ENCODE measurements at places on chromosomes 12 and 14.
A peak's percentile ranks its signal among the peaks of the same experiment; 100 is the strongest.

DNA sequence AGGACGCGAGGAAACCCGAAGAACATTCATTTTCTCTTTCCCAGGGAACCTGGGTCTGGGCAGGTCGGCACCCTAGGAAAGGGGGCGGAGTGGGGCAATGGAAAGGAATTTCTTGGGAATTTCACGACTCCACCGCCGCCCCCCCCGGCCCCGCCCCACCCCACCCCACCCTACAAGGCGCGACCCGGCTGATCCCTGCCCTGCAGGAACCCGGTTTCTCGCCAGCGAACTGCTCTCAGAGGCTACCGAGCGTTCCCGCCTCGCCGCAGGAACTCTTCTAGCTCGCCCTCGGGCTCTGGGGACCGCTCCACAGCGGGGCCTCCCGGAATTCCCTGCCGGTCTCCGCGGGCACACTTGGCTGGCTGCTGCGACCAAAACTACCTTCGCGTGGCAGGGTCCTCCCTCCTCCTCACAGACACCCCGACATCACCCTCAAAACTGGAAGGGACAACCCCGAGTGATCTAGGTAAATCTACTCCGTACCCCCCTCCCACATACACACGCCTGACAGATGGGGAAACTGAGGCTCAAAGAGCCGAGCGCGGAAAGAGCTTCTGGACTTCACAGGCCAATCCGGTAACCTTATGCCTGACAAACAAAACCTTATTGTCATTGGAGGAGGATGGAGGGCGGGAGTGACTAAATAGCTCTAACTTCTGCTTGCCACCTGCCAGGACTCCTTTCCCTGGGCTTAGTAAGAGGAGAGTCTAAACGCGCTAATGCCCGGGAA is 785 bp upstream of the ACTN1 start:
- DNase-seq = no peak

DNA sequence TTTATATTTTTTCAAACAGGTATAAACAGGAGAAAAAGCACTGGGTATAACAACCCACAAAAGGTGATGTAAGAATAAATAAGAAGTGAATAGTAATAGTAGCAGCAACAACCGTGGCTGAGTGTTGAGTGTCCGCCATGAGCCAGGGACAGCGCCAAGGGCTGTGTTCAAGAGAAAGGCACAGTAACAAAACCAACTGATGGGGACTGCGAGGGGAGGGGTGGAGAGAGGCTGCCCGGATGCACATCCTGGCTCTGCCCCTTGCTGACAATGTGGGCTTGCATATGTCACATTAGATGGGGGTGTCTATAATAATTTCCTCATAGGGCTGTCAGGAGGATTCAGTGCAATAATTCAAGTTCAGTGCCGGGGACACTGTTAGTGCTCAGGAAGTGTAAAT is 912.4 kb downstream of the VRK1 start:
- peak; percentile 41 for DNase-seq

DNA sequence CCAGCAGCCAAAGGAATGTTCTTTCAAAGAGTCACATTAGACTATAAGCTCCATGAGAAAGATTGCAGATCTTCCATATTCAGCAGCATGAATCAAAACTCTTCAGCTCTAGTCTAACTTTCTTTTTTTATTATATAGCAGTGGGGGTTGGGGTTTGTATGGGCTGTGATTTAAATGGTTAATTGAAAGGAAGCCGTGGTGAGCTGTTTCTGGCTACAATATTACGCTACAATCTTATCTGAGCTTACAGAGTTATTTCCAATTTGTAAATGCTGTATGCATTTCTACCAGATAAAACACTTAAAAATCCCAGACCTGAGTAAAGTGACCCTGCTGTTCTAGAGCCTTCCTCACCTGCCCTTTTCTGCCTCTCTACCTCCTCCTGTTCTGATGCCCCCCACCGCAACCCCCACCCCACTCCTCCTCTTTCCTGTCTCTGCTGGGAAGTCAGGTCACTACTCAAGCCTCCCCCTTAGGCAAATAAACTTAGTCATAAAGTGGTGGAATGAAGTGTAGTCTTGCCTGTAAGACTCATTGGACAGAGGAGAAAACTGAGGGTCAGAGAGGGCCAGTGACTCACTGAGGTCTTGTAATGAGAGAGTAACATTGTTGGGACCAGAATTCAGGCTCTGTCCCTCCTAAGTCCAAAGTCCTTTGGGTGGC is 1089.5 kb downstream of the BCL11B start:
- no peak for DNase-seq

- no peak for DNase-seq
Observed at GRCh38 chr14:102525929-102526497, 16.4 kb upstream of the ANKRD9 start.

DNA sequence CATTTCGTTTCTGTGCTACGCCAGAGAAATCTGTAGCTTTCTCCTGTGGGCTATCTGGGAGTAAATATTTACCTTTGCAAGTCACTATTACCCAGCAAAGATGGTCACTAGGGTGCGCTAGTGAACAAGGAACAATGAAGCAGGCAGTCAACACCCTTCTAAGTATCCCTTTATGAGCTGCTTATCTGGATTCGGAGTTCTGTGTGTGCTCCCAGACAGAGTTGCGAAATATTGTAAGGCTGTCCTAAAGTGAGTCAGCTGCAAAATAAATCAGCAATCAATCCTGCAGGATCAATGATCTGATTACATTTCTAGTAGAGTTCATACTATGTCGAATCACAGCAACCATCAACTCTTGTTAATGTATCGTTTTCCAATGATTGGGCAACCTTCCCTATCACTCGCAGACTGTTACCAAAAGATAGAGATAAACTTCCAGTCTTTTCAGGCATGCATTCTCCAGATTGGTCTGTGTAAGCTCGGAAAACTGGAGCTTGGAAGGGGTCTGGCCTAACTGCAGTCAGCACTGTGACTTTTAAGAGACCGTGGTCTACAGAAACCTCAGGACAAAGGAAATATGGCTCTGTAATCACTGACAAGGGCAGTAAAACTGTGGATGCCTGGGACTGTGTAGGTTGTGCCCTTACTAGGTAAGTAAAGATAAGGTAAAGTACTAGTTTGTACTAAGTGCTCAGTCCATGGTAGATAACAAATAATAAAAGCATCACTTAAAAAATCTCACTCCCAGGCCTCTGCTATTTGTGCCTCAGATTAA is 133.5 kb downstream of the KCNK10 start:
- peak; percentile 34 for DNase-seq

- no peak for DNase-seq
Observed at GRCh38 chr12:45290216-45290605, 74.3 kb downstream of the ANO6 start.

DNA sequence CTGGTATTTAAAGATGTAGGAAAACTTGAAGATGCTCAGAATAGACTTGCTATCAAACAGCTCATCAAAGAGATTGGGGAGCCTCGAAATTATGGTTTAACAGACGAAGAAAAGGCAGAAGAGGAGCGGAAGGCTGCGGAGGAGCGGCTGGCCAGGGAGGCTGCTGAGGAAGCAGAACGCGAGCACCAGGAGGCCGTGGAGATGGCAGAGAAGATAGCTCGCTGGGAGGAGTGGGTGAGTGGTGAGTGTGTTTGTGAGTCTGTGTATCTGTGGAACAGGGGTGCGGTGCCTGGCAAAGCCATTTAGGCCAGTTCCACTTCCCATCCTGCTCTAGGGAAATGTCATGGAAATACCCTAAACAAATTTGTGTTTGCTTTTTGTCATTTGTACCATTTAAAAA is 19.2 kb upstream of the PAPOLA start:
- DNase-seq = no peak

DNA sequence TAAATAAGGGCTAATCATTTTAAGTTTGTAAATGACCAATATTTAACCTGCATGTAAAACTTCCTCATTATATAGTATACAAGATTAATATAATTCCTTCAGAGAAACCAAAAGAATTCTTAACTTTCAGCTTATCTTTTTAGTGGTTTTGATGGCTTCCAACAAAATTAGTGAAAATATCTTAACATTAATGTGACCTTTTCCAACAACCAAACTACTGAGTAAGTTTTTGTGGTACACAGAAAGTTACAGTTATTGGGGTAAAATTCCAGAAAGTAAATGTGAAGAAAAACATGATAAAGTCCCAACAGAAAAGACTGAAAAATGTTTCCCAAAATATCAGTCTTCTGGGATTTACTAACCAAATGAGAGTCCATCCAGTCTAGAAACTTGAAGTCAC is 111.0 kb upstream of the PDE3A start:
- DNase-seq = no peak

GRCh38 chr12:97941686-97942354 is 479.2 kb downstream of the RMST start:
- no peak for DNase-seq

- DNase-seq = no peak
Observed at GRCh38 chr12:26278266-26278665, 82.9 kb downstream of the SSPN start.

DNA sequence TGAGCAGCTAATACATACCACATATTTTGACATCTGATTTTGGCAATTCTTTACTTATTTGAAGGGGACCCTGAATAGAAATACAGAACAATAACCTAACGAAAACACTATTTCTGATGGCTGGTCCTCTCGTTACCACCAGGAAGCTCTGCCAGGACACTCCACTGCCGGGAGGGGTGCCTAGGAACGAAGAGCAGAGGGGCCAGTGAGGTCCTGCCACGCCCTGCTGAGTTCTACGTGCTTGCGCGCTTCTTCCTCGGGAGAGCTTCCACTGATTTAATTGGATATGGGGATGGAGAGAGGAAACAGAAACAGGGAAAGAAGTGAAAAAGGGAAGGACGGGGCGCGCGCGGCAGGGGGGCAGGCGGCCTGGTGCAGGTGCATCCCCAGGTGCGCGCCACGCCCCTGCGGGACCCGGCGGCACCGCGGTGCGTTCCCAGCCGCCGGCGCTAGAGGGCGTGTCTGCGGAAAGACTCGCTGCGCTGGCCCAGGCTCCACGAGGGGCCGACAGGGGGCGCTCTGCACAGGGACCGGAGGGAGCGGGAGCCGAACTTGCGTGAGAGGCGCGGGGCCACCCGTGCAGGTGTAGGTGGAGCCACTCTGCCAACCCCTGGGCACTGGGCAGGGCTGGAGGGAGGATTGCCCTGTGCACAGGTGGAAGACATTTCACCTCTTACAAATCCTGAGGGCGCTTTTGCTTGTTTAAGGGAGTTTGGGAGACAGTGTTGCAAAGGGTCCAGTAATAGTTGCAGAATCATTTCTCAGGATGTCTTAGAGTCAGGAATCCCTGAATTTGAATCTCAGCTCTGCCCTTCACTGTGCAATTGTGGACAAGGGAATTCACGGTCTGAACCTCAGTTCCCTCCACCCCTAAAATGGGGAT is 986.3 kb upstream of the TMEM132C start:
- peak; percentile 12 for DNase-seq

DNA sequence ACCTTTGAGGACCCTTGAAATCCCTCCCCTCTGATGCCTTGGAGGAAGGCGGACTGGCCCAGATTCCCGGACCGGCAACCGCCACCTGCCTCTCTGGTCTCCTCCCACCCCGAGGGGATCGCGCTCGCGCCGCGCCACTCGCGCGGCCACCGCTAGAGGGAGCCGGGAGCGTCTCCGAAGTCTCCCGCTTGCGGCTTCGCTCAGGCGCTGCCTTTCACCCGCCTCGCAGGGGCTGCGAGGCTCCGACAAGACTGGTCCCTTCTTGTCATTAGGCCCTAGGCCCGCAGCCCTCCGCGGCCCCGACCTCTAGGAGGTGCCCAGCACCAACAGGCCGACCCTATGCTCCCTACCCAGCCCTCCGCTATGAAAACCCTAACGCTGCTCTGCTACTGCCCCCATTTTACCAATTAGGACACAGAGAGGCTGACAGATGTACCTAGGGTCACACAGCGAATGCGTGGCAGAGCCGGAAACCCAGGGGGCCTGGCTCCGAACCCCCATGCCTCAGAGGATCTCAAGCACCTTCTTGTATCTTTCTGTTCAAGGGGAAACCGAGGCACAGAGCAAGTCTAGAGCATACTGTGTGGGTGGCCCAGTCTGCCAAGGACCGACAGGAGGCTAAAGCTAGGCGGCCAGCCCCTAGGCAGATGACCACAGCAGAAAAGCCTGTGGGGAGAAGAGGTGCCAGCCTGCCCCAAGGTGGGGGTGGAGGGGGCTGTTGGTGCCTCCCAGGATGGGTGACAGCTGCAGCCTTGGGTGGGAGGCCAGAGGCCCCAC is 21.4 kb upstream of the VSX2 start:
- DNase-seq = peak; percentile 56

DNA sequence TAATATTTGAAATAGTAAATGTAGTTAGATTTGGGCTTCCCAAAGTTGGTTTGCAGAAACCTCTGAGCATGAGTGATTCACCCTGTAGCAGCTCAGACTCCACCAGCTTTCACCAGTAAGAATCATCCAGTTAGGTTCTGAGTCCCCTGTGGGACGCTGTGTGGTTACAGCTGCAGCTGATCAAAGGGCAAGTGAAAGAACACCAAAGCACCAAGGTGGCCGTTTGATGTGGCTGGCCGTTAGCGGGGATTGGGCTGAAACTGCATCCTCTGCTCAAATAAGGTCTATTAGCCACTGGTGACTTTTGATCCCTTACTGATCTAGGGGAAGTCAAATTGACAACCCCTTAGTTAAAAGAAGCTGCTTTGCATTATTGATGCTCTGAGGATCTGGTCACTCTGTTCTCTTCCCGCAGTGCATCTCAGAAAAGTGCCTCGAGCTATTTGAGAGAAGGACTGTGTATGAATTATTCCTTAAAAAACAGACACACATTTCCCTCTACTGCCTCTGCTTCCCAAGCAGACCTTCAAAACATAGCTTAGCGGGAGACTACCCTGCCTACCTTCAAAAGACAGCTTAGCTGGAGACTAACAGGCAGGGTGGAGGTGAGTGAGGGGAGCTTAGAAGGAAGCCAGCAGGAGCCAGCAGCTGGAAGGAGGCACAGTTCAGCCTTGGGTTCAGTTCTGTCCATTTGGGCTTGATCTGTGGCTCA is 3.7 kb downstream of the ABHD12B start:
- peak; percentile 49 for DNase-seq

DNA sequence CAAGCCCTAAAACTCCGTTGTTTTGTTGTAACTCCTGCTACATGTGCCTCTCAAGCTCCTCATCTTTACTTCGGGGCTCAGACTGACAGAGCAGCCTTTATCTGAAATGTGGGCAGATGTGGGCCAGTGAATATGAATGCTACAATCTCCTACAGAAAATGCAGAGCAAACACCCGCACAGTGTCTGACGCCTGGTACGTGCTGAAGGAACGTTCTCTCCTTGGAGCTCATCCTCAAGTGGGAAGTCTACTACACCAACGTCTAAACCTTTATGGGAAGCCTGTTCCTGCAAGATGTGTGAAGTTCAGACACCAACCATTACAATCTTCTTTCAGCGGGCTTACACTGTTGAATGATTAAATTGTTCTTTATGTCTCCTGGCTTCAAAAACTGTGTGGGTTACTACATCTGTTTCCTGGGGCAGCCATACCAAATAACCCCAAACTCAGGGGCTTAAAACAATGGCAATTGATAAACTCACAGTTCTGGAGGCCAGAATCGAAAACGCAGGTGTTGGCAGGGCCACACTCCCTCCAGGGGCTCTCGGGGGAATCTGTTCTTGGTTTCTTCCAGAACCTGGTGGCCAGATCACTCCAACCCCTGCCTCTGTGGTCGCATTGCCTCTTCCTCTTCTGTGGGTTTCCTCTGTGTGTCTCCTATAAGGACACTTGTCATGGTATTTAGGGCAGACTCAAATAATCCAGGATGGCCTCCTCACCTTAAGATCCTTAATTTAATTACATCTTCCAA is 179.7 kb upstream of the PLXNC1 start:
- DNase-seq = no peak

- no peak for DNase-seq
Observed at GRCh38 chr14:103140316-103141109, 17.3 kb downstream of the TNFAIP2 start.

Measured in CD4-positive, alpha-beta T cell treated with Interferon gamma for 1 hour (primary cell).